Neural crest cell (in vitro differentiated cells): ENCODE measurements at places on chromosomes 7 and 10.
A peak's percentile ranks its signal among the peaks of the same experiment; 100 is the strongest.

DNA sequence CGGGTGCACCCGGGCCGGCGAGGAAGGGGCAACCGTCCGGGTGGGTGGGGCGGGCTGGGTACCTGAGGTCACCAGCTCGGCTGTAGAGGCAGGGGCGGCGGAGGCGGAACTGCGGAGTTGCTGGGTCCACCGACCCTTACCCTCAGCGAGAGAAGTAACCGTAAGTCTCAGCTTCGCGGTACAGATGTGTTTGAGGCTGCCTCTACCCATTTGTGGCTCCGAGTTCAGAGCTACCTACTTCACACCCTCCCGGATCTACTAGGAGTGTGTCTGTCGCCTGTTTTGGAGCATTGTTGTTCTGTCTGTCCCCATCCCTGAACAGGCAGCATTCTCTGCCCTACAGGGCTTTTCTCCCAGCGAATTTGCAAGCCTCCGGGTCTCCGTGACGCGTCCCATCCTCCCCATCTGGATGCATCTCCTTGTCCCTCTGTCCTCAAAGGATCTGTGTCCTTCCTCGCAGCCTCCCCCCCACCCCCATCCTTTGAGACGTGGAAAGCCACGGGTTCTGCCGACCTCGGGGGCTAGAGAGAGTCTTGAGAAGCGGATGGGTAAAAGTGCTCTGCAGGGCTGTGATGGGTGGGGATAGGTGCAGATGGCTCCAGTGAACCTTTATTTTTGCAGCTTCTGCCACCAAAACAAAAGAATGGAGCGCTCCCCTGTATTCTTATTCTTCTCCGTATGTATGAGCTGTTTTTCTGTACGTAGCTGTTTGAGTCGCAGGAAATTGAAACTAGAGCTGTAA, 757 bp downstream of the ANKIB1 start:
- peak; percentile 12 for DNase-seq

- DNase-seq: no peak
Observed at GRCh38 chr10:42753507-42754154, 29.0 kb upstream of the BMS1 start.

GRCh38 chr10:33559105-33559504, 224.6 kb upstream of the NRP1 start:
- no peak for DNase-seq

DNA sequence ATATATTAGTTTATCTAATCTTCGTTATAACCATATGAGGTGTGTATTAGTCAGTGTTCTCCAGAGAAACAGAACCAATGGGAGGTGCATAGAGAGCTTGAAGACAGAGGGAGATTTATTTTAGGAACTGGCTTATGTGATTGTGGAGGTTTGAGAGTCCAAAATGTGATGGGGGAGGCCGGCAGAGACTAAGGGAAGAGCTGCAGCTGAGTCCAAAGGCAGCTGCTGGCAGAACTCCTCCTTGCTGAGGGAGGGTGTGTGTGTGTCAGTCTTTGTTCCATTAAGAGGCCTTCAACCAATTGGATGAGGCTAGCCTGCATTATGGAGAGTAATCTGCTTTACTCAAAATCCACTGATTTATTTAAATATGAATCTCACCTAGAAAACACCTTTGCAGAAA, 165.1 kb downstream of the SH3PXD2A start:
- DNase-seq: no peak

DNA sequence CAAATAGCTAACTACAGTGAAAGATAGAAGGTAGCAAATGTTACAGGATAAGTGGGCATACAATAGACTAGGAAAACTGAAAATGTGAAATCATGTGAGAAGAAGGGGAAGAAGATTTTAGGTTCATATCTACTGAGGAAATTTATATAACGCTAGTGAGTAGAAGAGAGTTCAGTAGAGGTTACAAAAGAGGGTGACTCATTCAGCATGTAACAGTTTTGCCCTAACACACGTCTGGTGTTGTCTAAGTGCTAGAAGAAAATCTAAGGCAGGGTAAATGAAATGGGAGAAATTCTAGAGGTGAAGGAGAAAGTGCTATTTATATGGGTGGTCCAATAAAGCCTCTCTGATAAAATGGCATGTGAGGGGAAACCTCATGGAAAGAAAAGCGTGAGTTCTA, 731.4 kb upstream of the POT1 start:
- DNase-seq: no peak

GRCh38 chr10:106436123-106436715, 728.3 kb downstream of the SORCS1 start:
- no peak for DNase-seq

GRCh38 chr10:77877441-77878344, 48.9 kb downstream of the DLG5 start:
- peak; percentile 22 for DNase-seq

- no peak for DNase-seq
Observed at GRCh38 chr10:26573674-26574073, 123.8 kb upstream of the PDSS1 start.

GRCh38 chr7:28165261-28165660, 15.3 kb downstream of the JAZF1 start:
- no peak for DNase-seq

GRCh38 chr10:10396601-10397000, 621.1 kb upstream of the CELF2 start:
- no peak for DNase-seq

DNA sequence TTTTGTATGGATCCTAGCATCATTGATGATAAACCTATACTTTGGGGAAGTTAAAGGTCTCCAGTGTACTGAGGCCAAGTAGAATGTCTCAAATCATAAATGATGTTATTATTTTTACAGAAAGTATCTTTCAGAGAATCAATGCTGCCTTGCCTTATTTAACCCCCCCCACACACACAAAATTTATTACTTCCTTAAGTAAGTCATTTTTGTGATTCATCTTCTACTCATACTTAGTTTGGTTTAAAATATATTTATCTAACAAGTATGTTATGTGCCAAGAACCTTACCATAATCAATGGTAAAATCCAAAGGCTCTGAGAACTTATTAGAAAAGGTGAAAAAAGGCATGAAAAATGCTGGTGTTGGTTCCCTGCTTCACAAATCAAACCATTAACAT, 18.8 kb upstream of the CLDN12 start:
- no peak for DNase-seq

DNA sequence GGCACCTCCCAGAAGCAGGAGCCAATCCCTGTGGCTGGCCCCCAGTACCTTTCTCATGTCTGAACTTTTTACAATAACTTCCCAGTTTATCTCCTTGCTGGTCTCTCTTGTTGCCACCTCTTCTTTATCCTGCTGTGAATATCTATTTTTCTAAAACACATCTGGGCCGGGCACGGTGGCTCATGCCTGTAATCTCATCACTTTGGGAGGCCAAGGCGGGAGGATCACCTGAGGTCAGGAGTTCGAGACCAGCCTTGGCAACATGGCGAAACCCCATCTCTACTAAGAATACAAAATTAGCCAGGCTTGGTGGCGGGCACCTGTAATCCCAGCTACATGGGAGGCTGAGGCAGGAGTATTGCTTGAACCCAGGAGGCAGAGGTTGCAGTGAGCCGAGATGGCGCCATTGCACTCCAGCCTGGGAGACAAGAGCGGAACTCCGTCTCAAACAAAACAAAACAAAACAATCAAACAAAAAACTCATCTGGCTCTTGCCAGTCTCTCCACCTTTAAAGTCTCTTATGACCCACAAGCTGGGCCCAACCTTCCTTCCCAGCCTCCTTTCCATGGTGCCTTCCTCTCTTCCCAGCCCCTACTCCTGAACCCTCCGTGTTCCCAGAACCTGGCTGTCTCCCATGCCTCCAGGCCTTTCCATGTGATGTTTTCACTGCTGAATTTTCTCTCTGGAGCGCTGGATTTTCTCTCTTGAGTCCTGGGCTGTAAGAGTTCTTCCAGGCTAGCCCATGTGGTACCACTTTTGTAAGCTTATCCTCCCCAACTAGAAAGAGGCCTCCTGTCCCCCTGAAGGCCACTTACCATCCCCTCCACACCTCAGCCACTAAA, 51.3 kb downstream of the HIP1 start:
- DNase-seq: no peak

- DNase-seq: no peak
Observed at GRCh38 chr10:114282526-114282925, 43.5 kb downstream of the VWA2 start.

DNA sequence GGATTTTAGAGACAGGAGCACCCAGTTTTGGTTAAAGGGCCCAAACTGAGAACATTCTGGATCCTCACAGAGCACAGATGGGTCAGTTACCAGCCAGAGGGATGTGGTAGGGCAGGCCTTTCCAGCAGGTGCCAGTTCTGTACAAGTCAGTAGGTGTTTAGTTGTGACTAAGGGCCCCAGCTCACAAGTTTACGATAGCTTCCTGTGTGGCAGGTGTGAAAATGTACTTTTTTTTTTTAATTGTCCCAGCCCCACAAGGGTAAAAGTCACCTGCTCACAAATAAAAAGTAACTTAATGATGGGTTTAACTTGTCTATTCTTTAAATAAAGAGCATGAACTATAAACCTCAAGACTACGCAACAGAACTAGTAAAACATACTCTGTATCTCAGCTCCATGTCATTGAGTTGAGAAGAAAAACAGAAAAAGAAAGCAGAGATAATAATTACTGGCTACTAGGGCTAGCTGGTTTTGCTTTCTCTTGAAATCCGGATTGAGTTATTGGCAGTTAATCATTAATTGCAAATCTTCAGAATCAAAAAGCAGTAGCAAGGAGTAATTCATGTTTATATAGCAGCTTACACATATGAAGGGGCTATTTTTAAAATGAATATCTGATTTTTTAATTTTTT, 15.4 kb downstream of the NFE2L3 start:
- no peak for DNase-seq

- DNase-seq: no peak
Observed at GRCh38 chr7:143480501-143480900, 2.8 kb downstream of the TAS2R41 start.

DNA sequence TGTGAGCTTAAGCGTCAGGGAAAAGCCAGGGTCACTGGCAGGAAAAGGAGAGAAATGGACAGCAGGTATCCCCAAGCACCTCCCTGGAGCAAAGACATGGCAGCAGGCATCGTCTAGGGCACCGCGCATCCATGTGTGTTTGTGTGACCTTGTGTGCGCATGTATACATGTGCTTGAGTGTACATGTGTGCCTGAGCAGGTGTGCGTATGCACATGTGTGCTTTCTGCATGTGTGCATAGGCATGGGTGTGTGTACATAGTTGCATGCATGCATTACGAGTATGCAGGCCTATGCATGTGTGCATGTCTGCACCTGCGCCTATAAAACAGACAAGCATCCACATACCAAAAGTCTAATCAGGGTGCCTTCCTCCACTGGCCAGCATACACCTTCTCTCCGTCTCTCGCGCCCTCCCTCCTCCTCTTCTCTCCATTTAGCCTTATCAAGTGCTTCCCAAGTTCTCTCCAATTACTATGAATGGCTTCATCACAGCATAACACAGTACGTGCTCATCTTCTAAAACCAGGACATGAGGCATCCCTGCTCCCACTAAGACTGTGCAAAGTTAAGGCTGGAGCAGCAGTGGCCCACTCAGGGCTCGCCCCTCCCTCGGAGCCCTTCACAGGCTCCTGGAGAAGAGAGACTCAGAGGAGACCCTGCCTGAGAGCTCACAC, 30.6 kb downstream of the RASGEF1A start:
- DNase-seq: no peak

DNA sequence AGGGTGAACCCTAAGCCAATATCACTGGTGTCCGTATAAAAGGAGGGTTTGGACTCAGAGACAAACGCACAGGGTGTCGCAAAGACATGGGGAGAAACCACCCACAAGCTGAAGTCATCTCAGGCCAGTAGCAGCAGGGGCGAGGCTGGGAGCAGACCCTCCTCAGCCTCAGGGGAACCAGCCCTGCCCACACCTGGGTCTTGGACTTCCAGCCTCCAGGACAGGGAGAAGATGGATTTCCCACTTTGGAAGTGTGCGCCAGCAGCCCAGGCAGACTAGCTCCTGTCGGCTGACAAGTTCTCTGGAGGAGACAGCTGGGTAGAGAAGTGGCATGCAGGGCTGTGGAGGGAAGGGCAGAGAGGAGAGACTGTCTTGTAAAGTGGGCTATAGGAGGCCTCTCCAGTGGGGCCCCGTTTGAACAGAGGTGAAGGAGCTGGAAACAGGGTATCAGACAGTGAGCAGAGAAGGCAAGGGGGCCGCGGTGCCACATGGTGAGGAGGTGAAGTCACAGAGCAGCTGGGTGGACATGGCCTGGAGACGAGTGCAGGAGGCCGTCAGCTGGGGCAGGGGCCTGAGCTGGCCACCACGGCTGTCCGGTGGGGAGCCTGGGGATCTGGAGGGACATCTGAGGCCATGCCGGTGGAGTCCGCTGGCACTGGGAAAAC, 475.6 kb downstream of the PTPRN2 start:
- no peak for DNase-seq

DNA sequence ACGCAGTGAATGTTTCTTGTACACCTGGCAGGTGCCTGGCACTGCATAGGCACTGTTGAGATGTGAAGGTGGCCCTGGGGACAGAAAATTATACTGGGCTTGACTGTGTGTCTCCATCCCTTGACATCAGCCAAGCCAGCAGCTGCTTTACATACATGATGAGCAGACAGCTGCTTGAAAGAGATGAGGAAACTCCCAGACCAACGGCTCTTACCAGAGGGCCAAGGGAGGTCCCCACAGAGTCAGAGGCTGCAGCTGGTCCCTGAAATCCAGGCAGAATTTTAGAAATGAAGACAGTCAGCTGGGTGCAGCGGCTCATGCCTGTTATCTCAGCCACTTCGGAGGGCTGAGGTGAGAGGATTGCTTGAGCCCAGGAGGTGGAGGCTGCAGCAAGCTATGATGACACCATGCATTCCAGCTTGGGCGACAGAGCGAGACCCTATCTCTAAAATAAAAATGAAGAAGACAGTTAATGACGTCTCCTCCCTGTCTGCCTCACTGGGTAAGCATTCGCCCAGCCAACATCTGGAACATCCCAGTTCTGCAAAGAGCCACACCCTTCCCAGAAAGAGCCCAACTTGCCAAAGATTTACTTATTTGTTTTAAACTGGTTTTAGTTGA, 17.6 kb downstream of the LIMK1 start:
- DNase-seq: no peak

DNA sequence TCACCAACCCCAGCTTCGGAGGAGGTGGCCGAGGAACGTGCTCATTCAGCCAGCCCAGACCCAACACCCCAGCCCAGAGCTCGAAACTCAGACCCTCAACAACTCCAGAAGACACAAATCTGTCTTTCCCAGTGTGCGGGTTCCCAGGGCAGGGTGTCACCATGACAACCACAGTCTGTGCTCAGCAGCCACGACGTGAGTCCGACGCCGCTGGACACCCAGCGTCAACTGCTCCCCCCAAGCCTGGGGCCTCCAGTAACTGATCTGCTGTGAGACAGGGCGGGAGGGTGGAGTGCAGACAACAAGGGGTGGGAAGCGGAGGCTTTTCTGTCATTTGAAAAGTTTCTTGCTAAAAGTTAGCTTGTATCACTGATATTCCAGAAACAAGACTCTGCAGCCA, 167.2 kb downstream of the MAD1L1 start:
- DNase-seq: peak; percentile 14

GRCh38 chr7:36657036-36657660, 67.1 kb downstream of the AOAH start:
- DNase-seq: no peak

DNA sequence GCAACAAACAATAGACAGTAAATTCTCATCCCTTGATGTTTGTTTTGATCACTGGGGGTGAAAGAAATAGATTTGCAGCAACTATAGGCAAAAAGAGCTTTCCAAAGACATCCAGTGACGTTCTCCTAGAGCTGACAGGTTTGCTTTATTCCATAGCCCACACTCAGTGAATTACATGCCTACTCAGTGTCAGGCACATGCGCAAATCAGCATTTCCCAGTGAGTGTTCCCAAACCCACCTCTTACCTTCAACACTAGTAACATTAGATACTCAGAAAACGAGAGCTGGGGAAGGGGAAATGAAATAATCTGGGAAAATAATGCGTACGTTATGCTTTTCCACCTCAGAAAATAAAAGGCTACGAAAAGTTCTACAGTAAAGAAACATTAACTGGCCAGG, 144.1 kb downstream of the CPEB3 start:
- DNase-seq: no peak

- no peak for DNase-seq
Observed at GRCh38 chr7:29965030-29965429, 24.6 kb downstream of the SCRN1 start.
